HCEC 1CT (cell line): ENCODE measurements at places on chromosomes 16 and 17.

DNA sequence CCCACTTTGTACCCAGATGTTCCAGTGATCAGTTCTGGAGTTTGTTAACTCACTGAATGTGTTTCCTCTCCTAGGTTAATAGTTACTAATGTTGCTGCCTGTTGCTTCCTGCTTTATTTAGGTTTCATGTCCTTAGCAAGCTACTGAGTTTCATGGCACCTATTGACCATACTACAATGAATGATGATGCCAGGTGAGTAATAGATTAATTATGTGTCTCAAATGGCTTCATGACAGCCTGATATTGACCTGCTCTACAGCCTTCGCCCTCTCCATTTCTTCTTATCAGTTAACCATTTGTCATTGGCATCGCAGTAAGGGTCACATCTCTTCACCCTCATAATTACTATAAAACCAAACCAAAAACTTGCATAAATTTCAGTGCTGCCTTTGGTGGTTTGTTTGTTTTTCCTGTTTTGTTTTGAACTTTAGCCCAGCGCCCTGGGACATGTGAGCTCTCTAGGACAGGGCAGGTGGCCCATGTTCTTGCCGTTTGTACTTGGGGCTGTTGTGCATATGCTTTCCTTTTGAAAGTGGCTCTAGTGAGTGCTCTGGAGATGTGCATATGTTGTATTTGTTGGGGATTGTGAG, 82.8 kb downstream of the AATF start:
- no peak for DNase-seq

DNA sequence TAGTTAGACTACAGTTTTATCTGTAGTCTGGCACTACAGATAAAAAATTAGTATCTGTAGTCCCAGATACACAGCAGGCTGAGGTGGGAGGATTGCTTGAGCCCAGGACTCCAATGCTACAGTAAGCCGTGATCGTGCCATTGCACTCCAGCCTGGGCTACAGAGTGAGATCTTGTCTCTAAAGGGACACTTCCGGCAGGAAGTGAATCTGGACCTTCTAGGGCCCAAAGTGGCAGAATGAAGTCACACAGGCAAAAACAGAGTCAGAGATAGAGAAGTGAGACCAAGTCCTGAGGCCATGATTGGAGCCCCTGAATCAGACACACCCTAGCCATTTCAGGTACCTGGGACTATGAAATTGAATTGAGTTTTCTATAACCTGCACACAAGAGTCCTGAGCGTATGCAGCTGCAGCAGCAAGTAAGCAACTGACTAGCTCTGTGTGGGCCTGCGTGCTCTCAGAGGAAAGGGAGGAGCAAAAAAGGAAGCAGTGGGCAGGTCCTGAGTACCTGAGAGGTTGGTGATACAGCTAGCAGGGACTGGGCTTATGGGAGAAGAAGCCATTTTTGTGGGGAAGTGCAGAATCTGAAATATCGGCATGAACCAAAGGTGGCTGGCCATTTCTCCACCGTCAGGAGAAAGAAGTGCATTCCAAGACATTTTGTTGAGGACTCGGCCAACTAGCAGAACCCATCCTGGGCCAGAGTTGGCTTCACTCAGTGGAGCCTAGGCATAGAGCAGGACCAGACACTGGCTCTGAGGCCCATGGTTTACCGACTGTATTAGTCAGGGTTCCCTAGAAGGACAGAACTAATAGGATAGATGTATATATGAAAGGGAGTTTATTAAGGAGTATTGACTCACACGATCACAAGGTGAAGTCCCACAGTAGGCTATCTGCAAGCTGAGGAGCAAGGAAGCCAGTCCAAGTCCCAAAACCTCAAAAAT, 27.2 kb upstream of the BRD7 start:
- no peak for DNase-seq

DNA sequence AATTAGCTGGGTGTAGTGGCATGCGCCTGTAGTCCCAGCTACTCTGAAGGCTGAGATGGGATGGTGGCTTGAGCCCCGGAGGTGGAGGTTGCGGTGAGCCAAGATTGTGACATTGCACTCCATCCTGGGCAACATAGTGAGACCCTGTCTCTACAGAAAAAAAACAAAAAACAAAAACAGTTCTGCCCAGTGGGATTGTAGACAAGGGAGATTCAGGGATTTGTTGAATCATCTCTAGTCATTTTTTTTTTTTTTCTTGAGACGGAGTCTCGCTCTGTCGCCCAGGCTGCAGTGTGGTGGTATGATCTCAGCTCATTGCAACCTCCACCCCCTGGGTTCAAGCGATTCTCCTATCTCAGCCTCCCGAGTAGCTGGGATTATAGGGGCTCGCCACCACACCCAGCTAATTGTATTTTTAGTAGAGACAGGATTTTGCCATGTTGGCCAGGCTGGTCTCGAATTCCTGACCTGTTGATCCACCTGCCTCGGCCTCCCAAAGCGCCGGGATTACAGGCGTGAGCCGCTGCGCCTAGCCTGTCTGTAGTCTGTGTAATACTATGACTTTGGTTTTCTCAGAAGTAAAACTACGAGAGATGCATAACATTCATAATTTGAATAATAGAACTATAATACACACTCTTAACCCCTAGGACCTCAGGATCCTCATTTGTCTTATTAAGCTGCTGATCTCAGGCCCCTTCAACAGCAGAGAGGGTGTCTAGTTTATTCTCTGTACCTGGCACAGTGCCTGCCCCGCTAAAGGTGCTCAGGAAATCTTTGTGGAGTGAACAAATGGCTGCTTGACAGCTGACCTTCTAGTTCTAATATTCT, 1.4 kb downstream of the TEN1 start:
- DNase-seq = no peak

DNA sequence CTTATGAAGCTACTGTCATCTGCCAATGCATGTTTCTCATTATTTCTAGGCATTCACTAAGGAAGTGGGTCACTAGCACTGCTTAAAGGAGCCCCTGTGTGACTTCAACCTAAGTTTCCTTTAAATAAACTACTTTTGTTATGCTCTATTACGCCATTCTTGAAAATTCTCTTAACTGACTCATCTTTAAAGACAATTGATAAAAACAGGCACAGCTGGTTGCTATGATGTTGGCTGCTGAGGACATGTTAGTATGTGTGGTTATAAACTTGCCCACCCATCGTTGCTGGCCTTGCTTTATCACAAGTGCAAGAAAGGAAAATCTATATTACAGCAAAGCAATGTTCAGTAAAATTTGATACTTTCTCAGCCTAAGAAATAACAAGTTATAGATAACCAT, 75.8 kb upstream of the CNTNAP4 start:
- no peak for DNase-seq

DNA sequence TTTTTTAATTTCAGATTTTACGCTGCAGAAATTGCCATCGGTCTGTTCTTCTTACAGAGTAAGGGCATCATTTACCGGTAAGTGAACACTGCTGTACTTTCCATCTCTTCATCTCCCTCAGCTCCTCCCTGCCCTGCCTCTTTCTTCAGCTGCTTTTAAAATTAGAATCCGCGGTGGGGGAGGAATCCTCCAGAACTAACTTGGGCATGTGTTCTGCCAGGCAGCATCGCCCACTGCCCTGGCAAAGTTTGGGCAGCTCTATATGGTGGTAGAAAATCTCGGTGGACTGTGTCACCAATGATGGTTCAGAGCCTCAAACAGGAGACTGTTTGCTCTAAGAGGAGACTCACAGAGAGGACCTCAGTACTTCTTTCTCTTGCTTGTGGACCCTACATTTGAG, 81.6 kb upstream of the CACNG3 start:
- DNase-seq = no peak
